ENCODE measurements at places on chromosomes 3 and 15.

DNA sequence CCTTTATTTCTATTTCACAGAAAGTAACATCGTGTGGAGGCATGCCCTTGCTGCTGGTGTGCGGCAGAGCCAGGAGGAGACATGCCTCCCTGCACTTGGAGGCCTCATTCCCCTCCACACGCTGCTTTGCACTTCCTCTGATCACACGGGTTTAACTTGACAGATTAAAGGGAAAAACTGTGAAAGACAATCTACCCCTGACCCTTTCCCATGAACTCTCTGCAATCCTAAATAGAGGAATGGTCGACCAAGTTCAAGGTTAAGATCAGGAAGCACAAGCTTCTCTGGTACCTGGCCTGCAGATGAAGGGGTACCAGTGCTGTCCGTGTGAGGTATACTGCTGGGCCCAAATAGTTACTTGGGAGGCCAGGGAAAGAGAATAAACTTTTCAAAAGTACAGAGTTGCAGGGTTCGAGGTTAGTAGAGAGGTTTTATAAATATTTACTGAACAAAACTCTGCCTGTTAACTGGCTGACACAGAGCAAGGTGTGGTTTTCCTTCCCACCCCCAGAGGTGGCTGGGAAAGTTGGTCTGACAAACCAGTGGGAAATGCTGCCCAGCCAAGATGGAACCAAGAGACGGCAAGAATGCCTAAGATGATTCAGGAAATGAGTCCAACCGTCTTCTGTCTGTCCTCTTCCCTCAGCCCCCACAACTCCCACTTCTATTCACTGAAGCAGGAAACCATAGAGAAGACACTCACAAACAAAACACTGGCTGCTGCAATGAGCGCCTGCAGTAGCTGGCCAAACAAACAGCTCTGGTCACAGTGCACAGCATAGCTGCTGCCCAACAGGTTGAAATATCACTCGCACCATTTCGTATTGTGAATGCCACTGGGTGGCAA, 79.6 kb downstream of the IGF2BP2 start:
- no peak for DNase-seq

GRCh38 chr3:179476215-179476614, 24.9 kb upstream of the GNB4 start:
- peak; percentile 17 for DNase-seq

DNA sequence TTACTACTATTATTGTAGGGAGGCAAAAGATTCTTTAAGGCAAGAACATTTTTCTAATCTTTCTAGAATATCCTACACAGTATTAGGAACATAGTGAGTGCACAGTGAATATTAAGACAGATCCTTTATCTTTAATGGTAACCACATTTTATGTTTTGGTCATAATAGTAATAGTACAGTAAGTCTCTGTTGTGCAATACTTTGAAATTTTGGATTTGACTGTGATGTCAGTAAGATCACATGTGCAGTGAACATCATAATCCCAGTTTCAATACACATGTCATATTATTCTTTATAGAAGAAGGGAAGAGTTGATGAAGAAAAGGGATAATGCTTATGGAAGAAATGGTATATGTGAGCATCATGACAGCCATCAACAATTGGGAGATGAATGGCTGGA, 10.7 kb downstream of the STT3B start:
- DNase-seq: no peak

DNA sequence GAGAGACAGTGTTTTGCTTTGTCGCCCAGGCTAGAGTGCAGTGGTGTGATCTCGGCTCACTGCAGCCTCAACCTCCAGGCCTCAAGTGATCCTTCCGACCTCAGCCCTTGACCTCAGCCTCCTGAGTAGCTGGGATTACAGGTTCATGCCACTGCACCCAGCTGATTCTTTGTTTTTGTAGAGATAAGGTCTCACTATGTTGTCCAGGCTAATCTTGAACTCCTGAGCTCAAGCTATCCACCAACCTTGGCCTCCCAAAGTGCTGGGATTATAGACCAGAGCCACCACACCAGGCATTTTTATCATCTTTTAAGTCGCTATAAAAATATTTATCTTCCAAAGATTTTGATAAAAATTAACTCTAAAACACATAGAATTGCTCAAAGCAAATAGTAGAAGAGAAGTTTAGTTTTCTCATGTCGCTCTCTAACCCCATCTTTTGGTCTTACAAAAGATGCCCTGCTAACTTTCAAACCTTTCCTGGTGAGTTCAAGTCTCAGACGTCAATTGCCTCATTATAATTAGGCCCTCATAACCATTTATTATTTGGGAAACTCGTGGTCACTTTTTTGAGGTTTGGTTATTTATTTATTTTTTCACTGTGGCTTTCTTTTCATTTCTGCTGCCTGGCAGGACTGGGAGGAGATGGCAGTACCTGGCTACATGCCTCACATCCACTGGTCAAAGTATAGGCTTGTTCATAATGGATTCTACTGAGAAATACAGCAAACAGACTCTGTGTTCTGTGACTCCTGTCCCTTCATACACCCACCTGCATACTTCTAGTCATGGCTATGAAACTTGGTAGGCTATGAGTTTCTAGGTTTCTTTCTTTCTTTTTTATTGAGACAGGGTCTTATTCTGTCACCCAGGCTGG, 48.3 kb upstream of the DPPA4 start:
- DNase-seq: no peak

DNA sequence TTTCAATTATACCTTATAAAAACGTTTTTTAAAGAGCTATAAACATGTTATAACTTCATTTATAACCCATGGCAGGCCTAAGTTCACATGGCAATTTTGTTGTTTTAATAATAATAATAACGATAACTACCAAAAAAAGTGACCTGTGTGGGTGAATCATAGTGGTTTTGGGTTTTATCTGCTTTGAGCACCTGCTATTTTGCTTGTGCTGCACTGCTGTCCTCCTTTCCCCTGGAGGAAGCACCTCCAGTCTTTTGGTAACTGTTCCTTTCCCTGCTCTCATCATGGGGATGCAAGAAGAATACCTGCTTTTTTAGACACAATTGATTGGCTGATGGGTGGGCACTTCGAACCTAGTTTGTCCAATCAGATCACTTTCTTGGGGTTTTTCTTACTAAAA, 388.0 kb upstream of the TBL1XR1 start:
- no peak for DNase-seq

DNA sequence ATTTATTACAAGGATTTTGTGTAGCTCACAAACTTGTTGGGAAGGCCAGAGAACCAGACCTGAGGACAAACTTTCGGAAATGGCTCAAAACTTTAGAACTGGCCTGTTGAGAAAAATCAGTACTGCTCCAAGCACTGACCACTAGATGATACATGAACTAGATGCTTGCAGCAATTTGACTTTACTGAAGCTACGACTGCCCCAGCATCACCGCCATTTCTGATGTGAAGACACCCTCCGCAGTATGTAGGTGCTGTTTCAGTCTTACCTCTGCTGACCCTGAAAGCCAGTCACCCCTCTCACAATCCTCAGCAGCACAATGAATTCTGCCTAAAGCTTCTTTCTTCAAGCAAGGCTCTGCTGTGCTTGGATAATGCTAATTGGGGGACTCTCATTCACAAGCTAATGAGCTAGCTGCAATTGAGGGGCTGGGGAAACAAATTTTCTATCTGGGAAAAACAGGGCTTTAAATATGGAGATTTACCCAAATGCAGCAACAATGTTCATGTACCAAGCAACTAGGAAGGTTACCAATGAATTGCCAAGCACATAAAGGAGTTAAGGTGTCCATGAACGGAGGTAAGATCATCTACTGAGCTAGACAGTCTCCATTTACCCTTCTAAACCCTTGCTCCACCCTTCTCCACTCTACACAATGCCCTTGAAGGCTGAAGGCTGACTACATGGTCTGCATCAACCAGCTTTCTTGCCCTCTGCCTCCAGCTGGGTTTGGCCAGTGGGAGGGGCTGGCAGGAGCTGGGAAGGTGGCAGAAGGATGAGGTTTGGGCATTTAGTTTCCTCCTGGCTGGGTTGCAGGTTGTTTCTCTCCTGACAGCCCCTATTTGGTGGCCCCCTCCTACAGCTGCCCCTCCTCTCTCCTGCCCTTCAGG, 53.2 kb upstream of the FSTL1 start:
- no peak for DNase-seq

GRCh38 chr3:35670408-35670965, 31.2 kb downstream of the ARPP21 start:
- DNase-seq: no peak

DNA sequence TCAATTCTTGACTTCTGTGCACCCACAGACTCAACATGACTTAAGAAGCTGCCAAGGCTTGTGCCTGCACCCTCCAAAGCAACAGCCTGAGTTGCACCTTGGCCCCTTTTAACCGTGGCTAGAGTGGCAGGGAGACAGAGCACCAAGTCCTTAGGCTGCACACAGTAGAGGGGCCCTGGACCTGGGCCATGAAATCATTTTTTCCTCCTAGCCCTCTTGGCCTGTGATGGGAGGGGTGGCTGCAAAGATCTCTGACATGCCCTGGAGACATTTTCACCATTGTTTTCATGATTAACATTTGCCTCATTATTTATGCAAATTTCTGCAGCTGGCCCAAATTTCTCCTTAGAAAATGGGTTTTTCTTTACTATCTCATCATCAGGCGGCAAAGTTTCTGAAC, 836.8 kb downstream of the ZPLD1 start:
- DNase-seq: no peak

All from NCI-H82 (cell line).